ENCODE measurements at places on chromosomes 4 and X. TPM values are rescaled to one million over a fixed set of nuclear protein-coding genes. Genes with fewer than 3 reads are reported as not detected.

The XK gene
- total RNA-seq: not detected

GRCh38 chrX:132171478-132171877 lies 43.7 kb upstream of the FRMD7 start:
- H3K27me3 ChIP-seq: peaks cover 6% of the 10 kb centered on the region
- no peak overlapping the region for H3K27ac ChIP-seq
- no peaks in the 10 kb centered on the region for H3K36me3 ChIP-seq
- H3K4me1 ChIP-seq: peaks cover 4% of the 10 kb centered on the region
- no peak for DNase-seq
- H3K4me3 ChIP-seq: no peak overlapping the region

The GPR82 gene
- total RNA-seq: not detected

DNA sequence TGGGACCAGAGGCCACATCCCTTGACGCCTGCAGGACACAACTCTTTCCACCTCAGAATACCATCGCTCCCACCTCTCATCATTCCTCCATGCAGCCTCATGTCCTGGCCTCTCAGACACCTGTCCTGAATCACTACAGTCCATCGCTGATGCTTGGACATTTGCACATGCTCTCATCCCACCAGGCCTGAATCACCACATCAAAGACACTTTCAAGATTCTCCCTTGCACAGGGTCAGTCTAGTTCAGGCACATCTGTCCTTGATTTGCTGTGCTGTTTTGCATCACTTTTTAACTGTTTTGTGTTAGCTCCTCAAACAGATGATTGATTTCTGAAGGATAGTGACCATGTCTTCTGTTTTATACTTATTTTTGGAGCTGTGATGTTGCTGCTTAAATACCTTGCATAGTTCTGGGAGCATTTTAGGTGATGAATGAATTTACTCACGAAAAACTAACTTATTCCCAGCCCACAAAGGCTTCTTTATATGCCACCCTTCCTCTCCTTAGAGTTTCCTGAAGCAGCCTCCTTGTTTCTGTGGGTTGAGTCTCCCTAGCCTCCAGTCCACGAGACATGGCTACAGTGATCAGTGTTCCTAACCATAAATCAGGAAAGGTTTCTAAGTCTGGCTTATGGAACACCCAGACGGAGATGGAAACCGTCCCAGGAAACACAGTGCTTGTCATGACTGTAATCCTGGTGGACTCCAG lies 2.6 kb downstream of the FAM114A1 start:
- DNase-seq: no peak
- no peak overlapping the region for H3K4me3 ChIP-seq

- peaks cover 62% of the 10 kb centered on the region for H3K4me1 ChIP-seq
- no peak for DNase-seq
- peaks cover 2% of the 10 kb centered on the region for H3K36me3 ChIP-seq
- no peaks in the 10 kb centered on the region for H3K27me3 ChIP-seq
Observed at GRCh38 chr4:5037553-5038551, 13.4 kb upstream of the STK32B start.

DNA sequence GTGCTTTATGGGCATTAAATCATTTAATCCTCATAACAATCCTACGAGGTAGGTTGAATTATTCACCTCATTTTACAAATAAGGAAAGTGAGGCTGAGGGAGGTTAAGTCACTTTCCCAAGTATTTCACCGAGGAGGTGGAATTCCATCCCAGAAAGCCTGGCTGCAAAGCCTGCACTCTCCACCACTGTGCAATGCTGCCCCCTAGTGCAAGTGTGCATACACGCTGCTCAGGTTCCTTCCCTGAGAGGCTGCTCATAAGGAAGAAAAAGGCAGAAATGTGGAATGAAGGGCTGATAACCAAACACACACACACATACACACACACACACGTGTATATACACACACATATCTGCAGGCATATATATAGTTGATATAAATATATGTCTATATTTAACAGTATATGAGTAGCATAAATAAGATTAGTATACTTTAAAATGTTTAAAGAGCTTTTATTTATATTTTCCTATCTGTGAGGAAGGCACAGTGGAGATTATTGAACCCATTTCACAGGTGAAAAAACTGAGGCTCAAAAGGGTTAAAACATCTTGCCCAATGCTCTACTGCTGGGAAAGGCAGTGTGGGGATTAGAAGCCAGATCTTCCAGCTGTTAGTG lies 714.5 kb upstream of the TENM3 start:
- H3K36me3 ChIP-seq: no peaks in the 10 kb centered on the region
- H3K27me3 ChIP-seq: peaks cover 46% of the 10 kb centered on the region
- peak; percentile 89 for DNase-seq
- H3K4me3 ChIP-seq: no peak overlapping the region
- no peak overlapping the region for H3K27ac ChIP-seq

The P2RY4 gene
- not detected for total RNA-seq

Measured in osteocyte (in vitro differentiated cells).